ENCODE measurements at places on chromosomes 5 and 9. TPM values are rescaled to one million over a fixed set of nuclear protein-coding genes. Genes with fewer than 3 reads are reported as not detected.

GRCh38 chr9:21831841-21832509, 29.5 kb downstream of the MTAP start:
- DNase-seq = peak; percentile 97

GRCh38 chr5:82470185-82470994, 192.2 kb upstream of the RPS23 start:
- no peak for DNase-seq

GRCh38 chr5:94244921-94245320, 373.5 kb downstream of the KIAA0825 start:
- DNase-seq = no peak

Gene BNIP1
- 13.5 TPM for total RNA-seq

Gene ACOT12
- total RNA-seq = not detected

Measured in dermis microvascular lymphatic vessel endothelial cell (primary cell).